Activated gamma-delta T cell treated with Interleukin-2 at 50 U/mL for 16 hours (primary cell): ENCODE measurements at places on chromosomes 13 and 19.

- no peak for DNase-seq
These were observed 6.9 kb downstream of the DCLK1 start for GRCh38 chr13:36124236-36124822.

DNA sequence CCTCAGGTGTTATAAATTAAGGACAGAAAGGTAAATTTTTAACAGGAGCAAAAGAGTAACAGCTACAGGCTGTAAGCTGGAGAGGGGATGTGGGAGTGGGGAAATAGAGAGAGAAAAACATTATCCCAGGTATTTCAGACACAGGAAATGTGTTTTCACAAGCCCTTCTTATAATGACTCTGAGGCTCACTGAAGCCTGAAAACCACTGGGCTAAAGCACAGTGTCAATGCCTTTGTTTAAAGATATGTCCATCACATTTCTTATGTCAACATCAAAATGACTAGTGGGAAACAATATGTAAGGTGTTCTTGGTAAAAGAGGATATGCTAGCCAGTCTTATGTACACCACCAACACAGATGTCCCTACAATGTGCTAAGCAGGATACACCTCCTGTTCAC, 365.9 kb downstream of the FGF14 start:
- no peak for DNase-seq

DNA sequence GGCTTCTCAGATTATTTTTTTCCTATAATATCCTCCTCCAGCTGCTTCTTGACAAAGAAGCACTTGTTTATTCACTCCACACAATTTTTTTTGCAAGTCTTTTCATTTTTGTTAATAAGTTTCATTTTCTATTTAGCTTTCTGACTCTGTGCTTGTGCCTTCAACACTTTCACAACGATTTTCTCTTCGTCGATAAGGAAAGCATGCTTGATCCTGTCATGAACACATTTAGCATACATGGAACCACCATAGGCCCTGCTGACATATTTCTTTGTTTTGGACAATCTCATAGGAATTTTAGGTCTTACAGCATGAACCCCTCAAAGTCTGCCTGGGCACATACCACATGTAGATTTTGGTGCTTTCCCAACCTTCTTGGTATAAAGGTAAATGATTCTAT, 346.0 kb downstream of the KCNRG start:
- no peak for DNase-seq

GRCh38 chr13:66138172-66138811, 1091.8 kb downstream of the PCDH9 start:
- DNase-seq, result no peak

GRCh38 chr13:72463561-72463960, 263.9 kb downstream of the MZT1 start:
- no peak for DNase-seq

GRCh38 chr13:45416516-45417128, 1.6 kb downstream of the SLC25A30 start:
- DNase-seq, result no peak

DNA sequence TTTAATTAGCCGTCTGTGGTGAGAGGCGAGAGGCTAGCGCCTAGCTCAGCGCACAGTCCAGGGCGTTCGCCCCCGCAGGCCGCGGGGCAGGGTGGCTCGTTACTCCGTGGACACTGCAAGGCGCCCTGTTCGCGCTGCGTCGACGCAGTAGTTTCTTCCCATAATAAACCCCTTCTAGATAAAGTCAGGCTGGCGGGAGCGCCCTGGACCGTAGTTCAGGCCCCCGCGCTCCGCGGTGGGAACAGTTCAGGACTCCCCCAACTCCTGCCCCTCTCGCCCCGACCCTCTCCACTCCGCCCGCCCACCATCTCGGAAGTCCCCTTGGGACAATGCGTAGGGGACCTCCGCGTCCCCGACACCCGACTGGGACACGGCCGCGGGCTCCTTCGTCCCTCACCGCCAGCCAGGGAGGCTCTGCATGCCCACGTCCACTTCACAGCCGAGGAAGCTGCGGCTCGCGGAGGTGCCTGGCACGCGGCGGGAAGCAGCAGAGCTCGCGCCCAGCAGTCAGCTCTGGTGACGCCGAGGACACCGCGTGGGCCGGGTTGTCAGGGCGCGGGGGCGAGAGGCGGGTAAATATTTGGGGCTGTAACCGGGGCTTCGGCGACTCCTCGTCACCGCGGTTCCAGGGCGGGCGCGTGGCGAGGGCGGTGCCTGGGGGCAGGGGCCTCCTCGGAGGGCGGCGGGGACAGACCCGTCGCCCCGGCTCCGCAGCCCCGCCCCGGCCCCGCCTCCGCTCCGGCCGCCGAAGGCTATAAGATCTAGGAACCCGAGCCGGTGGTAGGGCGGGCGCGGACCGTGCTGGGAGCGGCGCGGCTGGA, at the start of gene RGCC:
Gene RGCC (plus strand): TSS at position 783 of the 821 bp plus-strand sequence. CDS start 158 bp downstream, outside the sequence.
- peak; percentile 83 for DNase-seq

GRCh38 chr13:30044932-30045331, 194.5 kb upstream of the UBL3 start:
- no peak for DNase-seq

GRCh38 chr19:16951529-16951928, 62.7 kb downstream of the F2RL3 start:
- DNase-seq, result no peak

DNA sequence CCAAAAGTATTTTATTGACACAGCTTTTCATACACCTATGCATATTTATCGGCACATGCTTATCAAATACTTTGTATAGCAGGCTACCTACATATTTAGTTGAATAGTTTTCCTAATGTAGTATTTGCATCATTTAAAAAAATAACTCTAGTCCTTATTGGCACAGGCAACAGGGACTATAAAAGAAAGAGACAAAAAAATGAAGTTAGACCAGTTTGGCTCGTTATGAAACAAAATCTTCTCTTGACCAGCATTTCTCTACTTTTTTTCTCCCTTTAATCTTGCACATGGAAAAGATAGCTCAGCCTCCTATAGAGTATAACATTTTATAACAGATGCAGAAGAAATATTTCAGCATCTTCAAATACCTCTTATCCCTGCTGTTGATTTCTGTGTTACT, 794.8 kb upstream of the MIR17HG start:
- no peak for DNase-seq

DNA sequence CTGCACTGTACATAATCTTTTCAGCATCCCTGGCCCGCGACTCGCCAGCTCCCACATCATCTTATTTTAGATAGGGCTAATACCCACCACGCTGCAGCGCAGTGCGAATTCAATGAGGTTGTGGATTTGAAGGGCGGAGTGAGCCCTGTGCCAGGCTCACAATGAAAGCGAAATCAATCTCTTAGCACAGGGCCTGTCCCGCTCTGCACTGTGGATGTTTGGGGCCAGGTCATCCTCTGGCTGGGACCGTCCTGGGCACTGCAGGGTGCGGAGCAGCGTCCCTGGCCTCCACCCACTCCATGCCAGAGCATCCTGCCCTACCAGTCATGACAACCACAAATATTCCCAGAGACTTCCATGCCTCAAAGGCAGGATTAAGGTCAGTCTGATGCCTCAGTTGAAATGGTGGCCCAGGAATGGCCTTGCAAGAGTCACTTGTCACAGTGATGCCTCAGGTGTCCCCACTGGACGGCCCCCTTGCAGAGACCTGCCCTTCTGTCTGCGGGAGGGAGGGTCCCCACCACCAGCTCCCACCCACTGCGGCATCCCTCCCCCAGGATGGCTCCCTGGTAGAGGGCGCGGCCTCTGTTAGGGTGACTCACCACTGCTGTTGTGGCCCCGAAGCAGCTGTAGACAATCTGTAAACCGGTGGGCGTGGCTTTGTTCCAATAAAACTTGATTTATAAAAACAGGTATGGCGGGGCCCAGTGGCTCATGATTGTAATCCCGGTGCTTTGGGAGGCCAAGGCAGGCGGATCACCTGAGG, 5.6 kb downstream of the UHRF1 start:
- DNase-seq, result peak; percentile 78

DNA sequence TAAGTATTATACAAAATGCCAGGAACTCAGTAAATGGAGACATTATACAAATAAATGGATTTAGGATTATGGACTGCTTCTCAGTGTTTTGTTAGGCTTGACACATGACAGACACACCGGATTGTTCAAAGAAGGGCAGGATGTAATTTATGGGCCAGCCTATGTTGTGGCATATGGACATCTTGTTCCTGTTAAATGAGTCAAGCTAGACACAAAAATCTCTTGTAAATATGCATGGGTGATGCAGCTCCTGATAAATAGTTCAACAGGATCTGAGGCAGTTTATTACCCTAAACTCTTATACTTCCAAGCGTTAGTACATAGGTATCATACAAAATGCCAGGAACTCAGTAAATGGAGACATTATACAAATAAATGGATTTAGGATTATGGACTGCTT, 502.3 kb downstream of the TBC1D4 start:
- DNase-seq, result no peak

GRCh38 chr13:113816946-113817859, 46.7 kb downstream of the GAS6 start:
- peak; percentile 90 for DNase-seq

DNA sequence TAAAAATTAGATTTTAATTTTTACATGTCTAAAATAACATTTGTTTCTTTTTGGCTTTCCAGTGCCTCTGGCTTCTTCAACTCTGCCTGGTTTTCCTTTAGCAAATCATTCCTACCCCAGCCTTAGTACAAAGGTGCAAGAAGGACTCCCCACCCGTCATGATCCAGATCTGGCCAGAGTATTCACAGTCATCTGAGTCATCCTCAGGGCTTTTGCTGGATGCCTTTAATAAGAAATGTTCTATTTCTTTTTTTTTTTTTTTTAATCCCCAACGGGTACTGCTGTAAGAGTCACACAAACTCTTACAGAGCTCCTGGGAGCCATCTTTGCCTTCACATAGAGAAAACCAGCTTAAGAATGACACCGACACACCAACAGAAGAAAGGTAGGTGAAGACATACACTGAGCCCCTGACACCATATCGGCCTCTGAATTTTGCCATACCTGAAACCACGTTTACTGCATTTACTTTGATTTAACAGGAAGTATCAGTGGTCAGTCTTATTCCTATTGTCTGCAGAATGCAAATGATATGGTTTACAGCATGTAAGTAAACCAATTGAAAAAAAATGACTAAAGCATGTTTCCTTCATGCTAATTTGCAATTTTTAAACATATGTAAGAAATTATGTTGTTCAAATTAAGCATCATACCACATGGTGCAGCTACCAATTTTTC, 184.4 kb downstream of the NALCN start:
- no peak for DNase-seq

DNA sequence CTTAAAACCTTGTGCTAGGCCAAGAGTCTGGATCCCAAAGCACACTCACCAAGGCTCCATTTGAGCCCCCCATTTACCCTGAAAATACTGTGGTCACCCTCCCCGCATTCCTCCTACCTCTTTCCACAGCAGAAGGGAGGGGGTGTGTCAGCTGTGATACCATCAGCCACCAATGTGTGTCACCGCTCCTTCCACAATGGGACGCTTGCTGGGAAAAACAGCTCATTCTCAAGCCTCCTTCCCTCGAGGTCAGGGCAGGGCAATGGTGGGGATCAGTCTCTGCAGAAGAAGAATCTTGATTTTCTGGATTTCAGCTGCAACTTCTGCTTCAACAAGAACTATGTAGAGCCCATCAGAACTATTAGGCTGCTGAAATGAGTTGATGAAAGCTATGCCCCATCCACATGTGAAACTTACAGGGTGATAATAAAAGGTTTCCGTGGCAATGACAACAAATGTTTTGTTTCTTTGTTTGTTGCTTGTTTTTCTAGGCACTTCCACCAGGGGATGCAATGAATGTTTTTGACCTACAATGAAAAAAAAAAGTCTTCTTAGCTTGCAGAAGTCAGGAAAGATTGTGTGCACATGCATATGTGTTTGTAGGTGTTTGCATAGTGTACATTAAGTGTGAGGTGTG, 26.4 kb upstream of the ZNF507 start:
- DNase-seq, result no peak

DNA sequence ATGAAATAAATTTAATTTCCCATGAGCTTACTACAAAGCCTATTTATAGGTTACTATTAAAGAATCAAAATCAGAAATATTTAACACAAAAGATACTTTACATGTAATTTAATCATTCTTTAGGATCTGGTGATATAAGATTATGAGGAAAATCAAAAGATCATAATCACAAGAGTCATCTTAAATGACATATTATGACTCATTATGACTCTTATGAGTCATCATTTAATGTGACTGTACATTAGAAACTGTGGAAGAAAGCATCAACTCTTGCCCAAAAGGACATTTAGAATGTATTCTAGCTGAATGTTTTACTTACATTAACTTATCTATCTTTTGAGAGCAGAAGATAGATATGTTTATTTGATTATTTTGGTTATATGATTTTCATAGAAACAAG, 458.6 kb downstream of the DCT start:
- DNase-seq, result no peak

- no peak for DNase-seq
These were observed 460.3 kb upstream of the KLHL1 start for GRCh38 chr13:70568571-70568970.

GRCh38 chr13:75839406-75839805, 203.3 kb downstream of the LMO7 start:
- no peak for DNase-seq

GRCh38 chr13:109145631-109146030, 516.2 kb downstream of the MYO16 start:
- DNase-seq, result no peak

DNA sequence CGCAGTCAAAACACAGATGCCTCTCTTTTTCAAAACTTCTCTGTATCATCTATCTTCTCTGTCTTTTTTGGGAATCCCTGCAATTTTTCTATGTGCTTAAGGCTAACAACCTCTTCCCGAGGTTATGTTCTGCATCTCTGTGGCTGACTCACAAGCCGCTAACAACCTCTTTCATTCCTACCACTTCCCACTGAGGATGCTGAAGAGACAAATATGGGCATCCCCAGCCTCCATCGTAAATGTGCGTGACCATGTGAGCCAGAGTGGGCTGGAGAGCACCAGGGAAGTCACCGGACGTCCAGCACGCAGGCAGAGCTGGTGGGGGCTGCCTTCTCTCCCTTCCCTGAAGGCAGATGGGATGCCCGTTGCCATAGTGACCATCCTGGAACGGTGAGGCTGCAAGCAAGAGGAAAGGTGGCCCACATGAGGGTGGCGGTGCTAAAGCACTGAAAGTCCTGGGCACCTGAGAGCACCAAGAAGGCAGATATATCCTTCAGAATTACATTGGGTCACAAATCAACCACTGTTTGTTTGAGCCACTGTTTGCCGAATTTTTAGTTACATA, 122.8 kb downstream of the SHISA2 start:
- DNase-seq, result no peak

- no peak for DNase-seq
These were observed 1.1 kb upstream of the FARP1 start for GRCh38 chr13:98141509-98142379.

GRCh38 chr13:93529961-93530360, 303.4 kb downstream of the GPC6 start:
- DNase-seq, result no peak

GRCh38 chr13:110305949-110306339, 1.0 kb downstream of the COL4A1 start:
- DNase-seq, result no peak

- no peak for DNase-seq
These were observed 25.6 kb downstream of the SHISA2 start for GRCh38 chr13:26026211-26026610.

DNA sequence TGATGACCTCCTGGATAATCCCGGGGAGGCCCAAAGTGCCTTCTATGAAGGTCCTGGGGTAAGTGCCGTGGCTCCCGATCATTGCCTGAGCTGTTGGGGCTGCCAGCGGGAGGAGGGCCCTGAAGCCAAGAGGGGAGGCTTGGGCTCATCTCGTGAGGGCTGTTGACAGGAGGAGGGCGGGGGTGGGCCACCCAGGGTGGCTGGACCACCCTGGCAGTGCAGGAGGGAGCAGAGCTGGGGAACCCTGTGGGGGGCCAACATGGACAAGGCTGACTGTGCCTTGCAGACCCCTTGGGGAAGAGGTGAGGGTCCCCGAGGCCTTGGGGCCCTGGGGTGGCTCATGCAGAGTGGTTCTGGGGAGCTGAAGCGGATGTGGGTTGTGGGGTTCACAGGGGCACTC, 37.4 kb upstream of the EHD2 start:
- DNase-seq, result no peak
